Pons (tissue), 1 donor: ENCODE measurements at places on chromosomes 11 and 22.
A peak's percentile ranks its signal among the peaks of the same experiment; 100 is the strongest.

GRCh38 chr11:128725630-128726319, 31.9 kb downstream of the FLI1 start:
- peak; percentile 43 for DNase-seq

- DNase-seq: no peak
Observed at GRCh38 chr11:74278721-74279161, 32.7 kb downstream of the P4HA3 start.

GRCh38 chr11:69088676-69089146, 40.0 kb downstream of the TPCN2 start:
- DNase-seq: peak; percentile 62

- no peak for DNase-seq
Observed at GRCh38 chr22:32858957-32859356, 57.5 kb downstream of the TIMP3 start.

- DNase-seq: no peak
Observed at GRCh38 chr11:32366666-32367065, 68.7 kb downstream of the WT1 start.

DNA sequence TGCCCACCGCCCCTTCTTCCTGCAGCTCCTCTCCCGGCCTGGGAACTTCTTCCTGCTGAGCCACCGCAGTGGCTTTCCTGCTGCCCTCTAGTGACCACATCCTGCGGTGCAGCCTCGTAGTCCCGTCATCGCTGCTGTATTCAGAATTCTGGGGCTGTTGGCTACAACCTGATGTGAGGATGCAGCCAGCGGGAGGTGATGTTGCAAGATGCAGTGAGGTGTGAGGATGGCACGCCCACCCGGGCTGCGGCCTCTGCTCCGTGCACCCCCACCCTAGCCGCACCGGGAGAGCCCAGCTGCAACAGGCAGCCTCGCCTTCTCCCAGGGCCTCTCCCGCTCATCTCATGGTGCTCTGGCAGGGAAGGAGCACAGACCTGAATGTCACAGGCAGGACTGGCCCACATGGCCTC, 10.1 kb downstream of the CHST1 start:
- peak; percentile 59 for DNase-seq
